ENCODE measurements at places on chromosomes 2 and 18. TPM values are rescaled to one million over a fixed set of nuclear protein-coding genes. Genes with fewer than 3 reads are reported as not detected.

GRCh38 chr18:62329691-62330454 lies 4.8 kb downstream of the TNFRSF11A start:
- no peak for DNase-seq

- DNase-seq = no peak
These were observed 126.0 kb upstream of the XPO1 start for GRCh38 chr2:61664190-61664589.

GRCh38 chr2:174328114-174328960 lies 6.4 kb upstream of the SP9 start:
- DNase-seq = no peak

DNA sequence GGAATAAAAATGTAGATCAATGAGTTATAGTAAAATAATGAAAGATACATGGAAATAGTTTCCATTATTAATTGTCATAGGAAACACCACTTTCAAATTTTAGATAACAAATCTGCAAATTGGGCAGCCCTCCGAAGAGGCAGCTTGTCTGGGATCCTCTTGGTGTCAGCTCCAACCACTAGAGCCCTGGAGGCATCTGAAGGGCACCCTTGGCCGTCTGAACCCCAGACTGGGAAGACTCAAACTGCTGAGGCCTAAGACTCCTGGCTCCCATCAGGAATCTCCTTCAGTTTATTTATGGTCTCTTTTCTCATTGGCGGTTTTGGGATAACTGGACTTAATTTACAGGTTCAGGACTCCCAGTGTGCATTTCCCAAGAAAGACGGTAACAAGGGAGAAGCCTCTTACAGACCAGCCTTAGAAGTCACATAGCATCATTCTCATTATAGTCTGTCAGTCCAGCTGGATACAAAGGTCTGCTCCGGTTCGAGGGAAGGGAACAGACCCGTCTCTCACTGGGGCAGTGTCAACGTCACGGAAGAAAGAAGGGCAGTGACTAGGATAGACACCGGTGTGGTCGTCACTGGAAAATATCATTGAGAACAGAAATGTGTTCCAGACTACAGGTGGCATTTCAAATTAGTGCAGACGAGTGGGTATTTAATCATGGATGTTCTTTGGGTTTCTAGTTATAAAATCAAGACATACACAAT lies 390.7 kb upstream of the NETO1 start:
- no peak for DNase-seq

DNA sequence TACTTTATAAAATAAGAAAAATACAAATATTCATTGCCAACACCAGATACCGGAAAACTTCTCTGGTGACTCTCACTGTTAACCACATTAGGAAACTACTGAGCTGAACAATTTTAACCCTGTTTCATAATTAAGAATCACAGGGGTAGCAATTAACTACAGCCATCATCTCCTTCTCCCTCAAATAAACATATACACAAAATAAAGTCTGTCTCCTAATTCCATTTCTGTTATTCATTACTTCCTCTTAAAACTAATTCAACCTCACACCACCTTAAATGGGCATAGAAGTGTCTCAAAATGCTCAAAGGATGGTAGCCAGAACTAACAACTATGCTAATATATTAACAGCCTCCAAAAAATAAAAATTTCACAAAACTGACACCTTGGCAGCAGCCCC lies 60.7 kb downstream of the ACVR1 start:
- DNase-seq = no peak

DNA sequence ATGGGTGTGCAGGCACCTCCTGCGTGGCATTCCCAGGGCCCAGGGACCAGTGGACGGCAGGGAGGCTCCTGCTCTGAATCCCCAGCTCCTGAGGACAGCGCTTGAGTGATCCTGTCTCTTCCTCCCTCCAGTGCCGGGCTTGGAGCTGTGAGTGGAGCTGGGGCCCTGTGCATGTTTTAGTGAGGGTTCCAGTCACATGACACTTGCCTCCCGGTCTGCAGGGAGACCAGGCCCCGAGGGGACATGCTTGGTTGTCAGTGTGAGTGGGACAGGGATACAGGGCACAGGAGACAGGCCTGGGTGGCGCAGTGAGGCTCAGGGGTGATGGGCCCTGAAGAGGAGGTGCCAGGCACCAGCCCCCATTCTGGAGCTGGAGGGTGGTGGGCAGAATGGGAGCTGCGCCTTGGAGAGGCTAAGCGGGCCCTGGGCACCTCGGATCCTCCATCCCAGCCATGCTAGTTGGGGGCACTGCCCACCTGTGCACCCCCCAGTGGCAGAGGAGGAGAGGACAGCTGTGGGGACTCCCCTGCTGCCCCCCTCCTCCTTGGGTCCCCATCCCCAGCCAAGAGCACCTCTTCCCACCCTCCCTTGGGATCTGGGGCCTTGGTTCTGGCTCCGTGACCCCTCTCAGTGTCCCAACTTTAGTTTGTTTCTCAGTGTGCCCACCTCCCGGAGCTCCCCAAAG lies 12.0 kb downstream of the ARHGEF4 start:
- DNase-seq = no peak

GRCh38 chr2:128602699-128603101 lies 284.0 kb upstream of the HS6ST1 start:
- no peak for DNase-seq

The FOXI3 gene
- 0.19 TPM for polyA plus RNA-seq

The HOXD12 gene
- 0.34 TPM for polyA plus RNA-seq

The DHX57 gene
- polyA plus RNA-seq = 46.8 TPM

Measured in renal pelvis (tissue), 12 donors.